ENCODE measurements at places on chromosomes 13 and 19.

- DNase-seq: no peak
Observed at GRCh38 chr13:107370015-107370785, 802.3 kb upstream of the ARGLU1 start.

DNA sequence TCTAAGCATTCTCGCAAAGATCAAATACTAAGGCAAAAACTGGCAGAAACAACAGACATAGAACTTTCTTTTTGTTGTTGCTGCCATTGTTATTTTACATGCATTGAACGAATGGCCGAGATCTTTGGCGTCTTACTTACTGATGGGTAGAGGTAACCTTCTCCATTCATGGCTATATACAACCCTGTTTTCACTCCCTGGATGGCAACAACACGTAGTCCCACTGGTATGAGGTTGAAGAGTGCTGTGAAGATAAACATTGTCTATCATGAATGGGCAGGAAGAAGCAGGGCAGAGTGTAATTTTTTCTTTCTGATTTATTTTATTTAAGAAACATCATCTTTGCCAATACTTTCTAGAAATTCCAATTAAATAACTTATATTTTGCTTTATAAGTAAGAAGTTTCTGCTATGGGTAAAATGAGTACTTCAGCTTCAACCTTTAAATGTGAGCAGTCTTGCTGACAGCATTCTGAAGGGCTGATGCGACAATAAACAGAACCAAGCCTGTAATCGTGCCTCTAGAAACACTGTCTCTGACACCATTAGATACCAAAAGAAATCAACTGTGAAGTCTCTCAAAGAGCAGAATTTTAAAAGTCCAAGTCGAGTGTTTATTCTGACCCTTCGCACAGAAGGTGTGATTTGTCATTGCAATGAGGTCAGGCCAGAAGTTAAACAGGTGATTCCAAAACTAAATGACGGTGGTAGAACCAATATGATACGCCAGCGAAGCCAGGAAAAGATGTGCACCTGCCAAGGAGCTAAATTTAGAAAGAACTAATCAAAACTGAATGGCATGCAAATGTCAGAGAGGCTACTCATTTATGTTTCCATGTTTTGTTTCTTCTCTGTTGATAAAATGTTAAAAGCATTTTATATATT, 416.4 kb downstream of the ITGBL1 start:
- no peak for DNase-seq

- DNase-seq: no peak
Observed at GRCh38 chr19:38265213-38265861, 964 bp downstream of the SPINT2 start.

DNA sequence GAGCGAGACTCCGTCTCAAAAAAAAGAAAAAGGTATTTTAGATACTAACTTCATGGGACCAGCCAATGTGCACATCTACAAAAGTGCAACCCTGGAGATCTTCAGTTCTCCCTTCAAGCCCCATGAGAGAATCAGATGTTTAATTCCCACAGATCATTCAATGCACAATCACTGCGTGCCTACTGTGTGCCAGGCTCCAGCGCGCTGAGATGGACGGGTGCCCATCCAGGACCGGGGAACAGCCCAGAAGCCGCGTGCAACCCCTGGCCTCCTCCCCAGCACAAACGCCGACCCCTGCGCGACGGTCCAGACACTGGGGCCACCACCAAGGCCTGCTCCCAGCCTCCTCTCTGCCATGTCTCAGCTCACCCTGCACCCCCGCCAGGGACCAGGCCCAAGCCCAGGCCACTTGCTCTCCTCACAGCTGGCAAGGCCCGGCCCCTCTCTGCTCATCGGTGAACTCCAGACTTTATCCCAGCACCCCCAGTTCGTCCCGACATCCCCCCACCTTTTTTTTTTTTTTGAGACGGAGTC, 5.3 kb downstream of the BTBD2 start:
- no peak for DNase-seq

- no peak for DNase-seq
Observed at GRCh38 chr13:33004511-33004910, 11.7 kb upstream of the KL start.

- DNase-seq: no peak
Observed at GRCh38 chr13:105763851-105764250, 771.6 kb downstream of the EFNB2 start.

GRCh38 chr19:40445780-40446262, 1.7 kb upstream of the SERTAD3 start:
- no peak for DNase-seq

DNA sequence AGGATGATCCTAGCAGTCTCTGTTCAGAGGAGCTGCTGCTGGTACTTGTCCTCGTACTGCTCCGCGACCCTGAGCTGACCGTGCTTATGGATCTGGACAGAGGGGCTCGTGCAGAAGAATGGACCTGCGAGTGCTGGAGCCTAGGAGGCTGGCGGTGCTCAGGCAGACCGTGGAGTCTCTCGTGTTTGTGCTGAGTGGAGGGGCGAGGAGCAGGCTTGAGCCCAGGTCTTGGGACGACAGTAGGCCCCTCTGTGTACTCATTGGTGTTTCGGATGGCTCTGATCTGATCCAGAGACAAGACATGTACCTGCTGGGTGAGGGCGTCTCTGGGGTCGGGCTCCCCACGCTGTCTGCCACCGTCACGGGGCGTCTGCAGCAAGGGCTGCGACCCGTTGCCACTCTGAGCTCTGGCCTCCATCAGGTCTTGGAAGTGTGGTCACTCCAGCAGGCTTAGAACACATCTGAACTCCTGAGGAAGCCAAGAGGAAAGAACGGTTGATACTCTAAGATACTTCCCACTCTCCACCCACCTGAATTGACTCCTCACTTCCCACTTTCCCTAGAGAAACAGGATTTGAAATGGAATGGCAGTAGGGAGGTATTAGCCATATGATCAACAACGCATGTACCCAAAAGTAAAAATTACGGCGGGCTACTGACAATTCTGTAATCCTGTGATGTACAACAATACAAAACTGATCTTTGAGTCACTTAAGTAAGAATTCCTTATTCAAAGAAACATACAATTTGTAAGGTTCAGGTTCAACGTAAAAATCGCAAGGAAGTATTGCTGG, 3.4 kb downstream of the SPRY2 start:
- peak; percentile 41 for DNase-seq
